ENCODE measurements at places on chromosomes 3 and 15.

GRCh38 chr3:38536671-38537070 lies 40.5 kb downstream of the EXOG start:
- DNase-seq = no peak

GRCh38 chr3:181554233-181554765 lies 157.4 kb upstream of the SOX2 start:
- DNase-seq = no peak

DNA sequence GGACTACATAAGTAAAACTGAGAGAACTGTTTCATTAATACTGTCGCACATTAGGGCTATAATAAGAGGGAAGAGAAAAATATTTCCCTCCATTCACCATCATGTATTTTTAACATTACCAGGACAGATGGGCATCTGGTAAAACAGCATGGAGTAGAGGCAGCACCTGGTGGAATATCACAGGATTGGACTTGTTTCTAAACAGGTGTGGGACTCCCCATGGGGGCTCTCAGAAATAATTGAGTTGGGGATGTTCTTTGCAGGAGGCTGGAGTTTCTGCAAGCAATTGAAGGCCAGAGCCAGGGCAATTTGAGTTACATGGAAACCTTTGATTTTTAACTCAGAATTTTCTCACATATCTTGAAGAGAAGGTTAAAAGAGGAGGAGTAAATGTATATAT lies 8.4 kb upstream of the MINDY2 start:
- no peak for DNase-seq

GRCh38 chr3:295166-295565 lies 98.6 kb downstream of the CHL1 start:
- no peak for DNase-seq

DNA sequence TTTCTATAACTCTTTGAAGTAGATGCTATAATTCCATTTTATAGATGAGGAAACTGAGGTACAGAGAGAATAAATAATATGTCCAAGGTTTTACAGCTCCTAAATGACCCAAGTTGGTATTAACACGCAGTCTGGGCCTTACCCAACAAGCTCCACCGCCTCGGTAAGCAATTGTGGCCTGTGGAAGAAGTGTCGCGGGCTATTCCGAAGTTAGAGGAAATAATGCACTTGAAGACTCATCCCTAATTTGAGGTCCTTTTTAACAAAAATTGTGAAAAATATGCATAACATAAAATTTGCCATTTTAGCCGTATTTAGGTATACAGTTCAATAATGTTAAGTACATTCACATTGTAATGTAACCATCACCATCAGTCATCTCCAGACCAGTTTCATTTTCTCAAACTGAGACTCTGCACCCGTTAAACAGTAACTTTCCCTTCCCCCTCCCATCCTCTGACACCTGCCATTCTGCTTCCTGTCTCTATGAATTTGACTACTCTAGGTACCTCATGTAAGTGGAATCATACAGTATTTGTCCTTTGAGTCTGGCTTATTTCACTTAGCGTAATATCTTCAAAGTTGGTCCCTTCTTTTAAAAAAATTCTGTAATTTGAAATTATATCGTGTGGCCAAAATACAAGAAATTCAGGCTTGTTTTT lies 18.2 kb downstream of the IDH3A start:
- DNase-seq = no peak

DNA sequence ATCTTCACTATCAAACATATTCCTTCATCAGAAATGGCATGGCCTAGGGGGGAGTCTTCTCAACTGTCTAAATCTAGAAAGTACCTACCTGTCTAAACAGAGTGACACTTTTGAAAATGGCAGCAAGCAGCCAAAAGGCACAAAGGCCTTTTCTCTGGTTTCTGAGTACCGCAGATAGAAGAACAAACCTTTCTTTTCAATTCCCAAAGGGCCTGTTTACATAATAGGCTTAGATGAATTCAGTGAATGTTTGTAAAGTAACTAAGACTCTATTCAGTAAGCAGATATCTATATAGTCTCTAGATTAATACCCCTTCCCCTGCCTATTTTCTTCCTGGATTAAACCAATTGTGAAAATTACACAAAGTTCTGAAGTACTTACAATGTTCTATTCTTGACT lies 7.1 kb downstream of the MYEF2 start:
- DNase-seq = no peak

DNA sequence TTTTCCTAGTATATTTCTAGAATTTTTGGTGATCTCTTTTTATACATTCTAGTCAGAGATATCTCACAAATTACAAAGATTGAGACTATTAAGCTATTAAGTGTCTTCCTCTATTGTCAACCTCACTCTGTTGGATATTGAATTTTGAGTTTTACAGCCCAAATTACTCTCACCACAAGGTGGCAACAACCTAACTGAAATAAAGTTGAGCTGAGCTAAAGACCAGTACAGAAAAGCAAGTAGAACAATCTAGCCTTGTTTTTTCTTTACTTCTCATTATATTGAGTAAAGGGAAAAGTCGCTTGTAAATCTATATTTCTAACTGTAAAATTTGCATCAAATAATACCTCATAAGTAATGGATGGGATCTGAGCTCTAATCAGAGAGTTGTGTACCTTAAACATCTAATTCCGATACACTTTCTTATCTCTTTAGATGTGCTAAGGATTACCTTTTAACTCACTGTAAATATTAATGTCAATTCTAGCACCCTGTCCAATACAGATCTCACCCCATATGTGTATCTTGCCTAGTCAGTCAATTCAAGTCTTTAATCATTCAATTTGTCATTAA lies 13.6 kb upstream of the COMMD2 start:
- DNase-seq = no peak

GRCh38 chr3:186700267-186700666 lies 16.9 kb upstream of the KNG1 start:
- DNase-seq = no peak

DNA sequence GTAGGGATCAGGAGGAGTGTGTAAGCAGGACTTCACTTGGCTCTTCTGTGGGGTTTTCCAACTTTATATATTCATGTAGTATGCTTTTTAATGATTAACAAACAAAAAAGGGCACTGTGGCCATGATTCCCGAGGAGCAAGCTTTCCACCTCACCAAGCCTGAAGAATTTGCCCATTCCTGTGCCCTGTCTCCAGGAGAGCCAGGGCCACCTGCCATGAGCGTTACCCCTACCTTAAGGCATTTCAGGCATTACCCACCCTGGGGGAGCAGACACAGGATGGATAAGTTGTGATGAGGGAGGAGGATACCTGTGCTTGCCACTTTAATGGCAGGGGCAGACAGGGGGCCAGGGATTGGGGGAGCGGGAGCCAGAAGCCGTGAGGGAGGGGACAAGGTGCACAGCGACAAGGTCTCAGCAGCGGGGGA lies 3.0 kb downstream of the TRPM1 start:
- no peak for DNase-seq

DNA sequence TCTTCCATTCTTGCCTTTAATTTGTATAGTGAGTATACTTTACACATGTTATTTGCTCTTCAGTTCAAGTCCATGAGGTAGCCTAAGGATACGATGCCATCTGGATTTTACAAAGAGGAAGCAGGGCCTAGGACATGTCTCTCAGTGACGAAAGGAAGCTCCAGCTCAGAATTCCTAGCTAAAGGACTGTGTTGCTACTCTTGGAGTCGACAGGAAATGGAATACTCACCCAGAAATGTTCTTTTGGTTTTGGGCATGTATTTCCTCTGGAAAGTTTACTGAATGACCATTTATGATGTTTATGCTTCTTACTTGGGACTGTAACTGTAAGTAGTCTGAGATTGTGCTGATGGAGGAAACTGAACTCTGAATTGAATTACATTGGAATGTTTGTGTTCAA lies 12.5 kb downstream of the OXNAD1 start:
- DNase-seq = no peak

GRCh38 chr3:73699327-73699726 lies 74.6 kb upstream of the PDZRN3 start:
- no peak for DNase-seq

- no peak for DNase-seq
Observed at GRCh38 chr3:171383206-171384018, 76.8 kb downstream of the TNIK start.

- no peak for DNase-seq
Observed at GRCh38 chr15:95580121-95580520, 750.4 kb upstream of the NR2F2 start.

DNA sequence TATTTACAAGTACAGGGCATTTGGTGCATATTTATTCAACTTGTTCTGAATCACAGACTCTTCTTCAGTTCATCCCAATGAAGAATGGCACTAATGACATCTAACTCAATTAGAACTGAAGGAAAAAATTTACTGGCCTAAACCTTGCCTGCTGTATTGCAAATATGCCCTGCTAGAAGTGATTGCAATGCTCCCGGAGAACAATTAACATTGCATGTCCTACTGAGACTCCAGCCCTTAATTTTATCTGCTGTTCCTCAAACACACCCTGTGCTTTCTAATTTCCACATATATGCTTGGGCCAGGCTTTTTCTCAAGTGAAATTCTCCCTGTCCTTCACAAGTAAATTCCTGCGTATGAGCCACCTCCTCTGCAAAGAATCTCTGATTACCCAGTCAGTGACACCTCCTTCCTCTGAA lies 8.3 kb downstream of the ACKR4 start:
- DNase-seq = no peak

DNA sequence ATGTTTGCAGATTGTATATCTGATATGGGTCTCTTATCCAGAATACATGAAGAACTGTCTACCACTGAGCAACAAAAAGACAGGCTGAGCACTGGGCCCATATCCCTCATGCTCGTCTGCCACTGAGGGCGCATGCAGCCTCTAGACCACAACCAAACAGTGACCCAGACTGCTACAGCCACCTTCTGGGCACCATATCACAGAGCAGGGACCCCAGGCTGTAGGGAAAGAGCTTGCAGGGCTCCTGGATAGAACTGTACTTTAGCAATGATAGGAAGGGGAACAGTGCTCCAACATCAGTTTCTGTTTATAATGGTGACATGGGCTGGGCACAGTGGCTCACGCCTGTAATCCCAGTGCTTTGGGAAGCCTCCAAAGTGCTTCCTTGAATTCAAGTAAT lies 40.2 kb upstream of the TMEM87A start:
- DNase-seq = no peak

DNA sequence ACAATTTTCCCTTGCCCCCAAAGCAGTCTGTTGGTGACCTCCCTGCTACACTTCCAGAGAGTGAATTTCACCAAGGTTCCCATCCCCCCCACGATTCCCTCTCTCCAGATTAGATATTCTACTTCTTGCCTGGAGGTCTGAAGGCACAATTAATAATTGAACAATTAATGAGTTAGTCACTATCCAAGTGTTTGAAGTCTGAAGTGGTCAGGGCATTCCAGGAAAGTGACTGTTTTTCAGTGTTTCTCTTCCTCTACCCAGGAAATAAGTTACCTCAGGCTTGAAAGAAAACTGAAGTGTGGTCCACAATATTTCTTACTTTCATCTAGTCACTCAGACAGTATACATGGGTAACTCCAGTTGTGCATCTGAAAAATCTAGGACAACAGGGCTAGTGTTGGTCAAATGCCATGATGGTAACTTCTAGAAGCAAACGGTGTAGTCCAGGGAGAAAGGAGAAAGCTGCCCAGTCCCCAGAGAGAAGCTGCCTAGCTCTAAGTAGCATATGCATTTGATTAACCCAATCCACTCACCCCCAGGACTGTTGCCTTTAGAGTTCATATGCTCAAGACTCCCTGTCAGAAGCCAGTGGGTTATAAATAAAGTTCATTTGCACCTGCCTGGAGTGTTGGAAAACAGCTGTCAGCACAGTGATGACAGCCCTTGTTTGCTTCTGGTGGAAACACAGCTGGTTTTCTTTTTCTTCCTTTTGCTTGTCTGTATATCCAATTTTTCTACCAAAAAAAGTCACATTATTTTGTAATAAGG lies 2.3 kb upstream of the TM4SF4 start:
- DNase-seq = no peak

- no peak for DNase-seq
Observed at GRCh38 chr15:92638291-92638708, 17.3 kb downstream of the FAM174B start.

- no peak for DNase-seq
Observed at GRCh38 chr3:193621127-193621526, 28.1 kb downstream of the OPA1 start.

GRCh38 chr3:122660297-122660974 lies 20.2 kb upstream of the PARP14 start:
- no peak for DNase-seq

DNA sequence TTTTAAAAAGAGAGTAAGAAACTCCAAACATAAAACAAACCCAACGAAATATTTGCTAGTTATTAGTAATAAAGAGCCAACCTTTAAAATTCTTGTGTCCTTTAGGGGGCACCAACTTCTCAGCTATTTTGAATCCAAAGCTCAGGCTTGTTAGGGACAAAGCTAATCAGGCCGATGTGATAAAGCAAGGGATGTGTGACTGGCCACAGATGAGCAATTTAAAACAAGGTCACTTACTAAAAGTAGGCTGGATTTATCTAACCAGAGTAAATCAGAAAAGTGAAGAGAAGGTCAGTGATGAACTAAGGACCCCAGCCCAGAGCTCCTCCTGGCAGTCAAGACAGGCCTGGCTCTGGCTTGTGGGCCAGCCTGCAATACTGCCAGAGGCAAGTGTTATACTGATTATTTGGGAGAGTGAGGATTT lies 108.5 kb downstream of the CYP19A1 start:
- DNase-seq = no peak

GRCh38 chr3:171802590-171802956 lies 7.7 kb downstream of the PLD1 start:
- DNase-seq = no peak

DNA sequence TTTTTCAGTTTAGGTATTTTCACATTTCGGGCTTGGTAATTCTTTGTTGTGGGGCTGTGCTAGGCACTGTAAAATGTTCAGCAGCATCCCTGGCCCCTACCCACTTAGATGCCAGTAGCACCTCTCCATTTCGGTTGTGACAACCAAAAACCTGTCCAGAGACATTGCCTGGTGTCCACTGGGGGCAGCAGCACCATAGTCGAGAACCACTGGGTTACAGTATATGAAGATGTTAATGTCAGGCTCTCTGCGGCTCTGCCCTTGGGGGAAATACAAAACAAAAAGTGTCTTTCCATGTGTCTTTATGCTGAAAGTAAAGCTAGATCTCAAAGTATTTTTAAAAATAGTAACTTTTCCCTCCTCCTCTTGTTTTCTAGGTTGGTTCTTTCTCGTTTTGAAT lies 177.2 kb downstream of the ITPR1 start:
- DNase-seq = no peak

GRCh38 chr3:40961104-40961857 lies 238.0 kb upstream of the CTNNB1 start:
- no peak for DNase-seq

DNA sequence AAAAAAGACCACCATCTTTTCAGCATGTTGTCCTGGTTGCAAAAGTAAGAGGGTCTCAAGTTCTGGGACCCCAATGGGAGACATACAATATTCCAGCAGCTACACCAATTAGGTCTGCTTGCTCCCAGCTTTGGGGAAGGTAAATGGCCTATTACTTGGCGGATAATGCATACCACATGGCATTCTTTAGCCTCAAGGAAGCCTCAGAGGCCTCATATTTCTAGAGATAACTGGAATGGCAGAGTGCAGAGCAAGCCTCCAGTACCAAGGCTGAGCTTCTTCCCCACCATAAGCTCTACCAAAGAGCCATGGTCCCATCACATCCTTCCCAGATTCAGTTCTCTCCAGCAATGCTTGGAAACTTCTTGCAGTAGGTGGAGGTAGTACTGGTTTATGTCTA lies 493.8 kb downstream of the SHQ1 start:
- no peak for DNase-seq

Data from GM12891 (cell line).